WTC11 (cell line): ENCODE measurements at places on chromosomes 6 and 20. TPM values are rescaled to one million over a fixed set of nuclear protein-coding genes. Genes with fewer than 3 reads are reported as not detected.

- DNase-seq: no peak
Observed at GRCh38 chr20:62241506-62241905, 3.2 kb downstream of the OSBPL2 start.

Gene PLN
- total RNA-seq: 0.09 TPM in 1 of 3 replicates, not detected in the others

- no peak for DNase-seq
Observed at GRCh38 chr6:154001494-154002285, 37.4 kb upstream of the OPRM1 start.

DNA sequence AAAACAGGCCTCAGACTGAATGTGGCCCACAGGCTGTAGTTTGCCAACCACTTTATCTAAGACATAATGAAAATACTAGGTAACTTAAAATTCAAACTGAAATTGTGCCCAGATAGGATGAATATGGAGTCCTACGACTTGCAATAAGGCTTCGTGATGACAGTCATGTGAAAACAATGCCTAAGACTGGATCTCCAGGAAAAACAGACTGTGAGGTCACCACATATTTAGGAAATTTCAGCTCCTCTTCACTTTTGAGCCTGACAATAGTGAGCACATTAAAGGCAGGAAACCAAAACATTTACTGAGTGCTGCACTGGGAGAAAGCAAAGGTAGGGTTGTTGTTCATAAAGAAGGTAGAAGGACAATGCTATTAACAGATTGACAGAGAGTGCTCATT is 50.0 kb downstream of the RTN4IP1 start:
- DNase-seq: no peak

DNA sequence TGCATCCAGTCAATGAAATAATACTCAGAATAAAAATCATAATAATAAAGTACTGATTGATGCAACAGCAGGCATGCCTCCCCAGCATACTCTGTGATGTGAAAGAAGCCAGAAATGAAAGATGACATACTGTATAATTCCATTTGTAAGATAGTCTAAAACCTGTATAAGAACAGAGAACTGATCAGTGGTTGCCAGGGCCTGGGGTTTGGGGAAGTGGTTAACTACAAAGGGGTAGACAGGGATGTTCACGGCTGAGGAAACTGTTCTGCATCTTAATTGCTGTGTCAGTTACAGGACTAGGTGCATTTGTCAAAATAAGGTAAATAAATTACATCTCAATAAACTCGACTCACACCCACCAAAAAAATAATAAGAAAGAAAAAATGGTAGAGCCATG is 81.3 kb upstream of the BMP2 start:
- no peak for DNase-seq

Gene REPS1
- total RNA-seq: 51.0 to 55.1 TPM (median 54.6 TPM) in 3 replicates

DNA sequence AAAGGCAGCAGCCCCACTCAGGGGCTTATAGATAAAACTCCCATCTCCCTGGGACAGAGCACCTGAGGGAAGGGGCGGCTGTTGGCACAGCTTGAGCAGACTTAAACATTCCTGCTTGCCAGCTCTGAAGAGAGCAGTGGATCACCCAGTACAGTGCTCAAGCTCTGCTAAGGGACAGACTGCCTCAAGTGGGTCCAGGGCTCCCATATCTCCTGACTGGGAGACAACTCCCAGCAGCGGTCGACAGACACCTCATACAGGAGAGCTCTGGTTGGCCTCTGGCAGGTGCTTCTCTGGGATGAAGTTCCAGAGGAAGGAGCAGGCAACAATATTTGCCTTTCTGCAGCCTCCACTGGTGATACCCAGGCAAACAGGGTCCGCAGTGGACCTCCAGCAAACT is 810.1 kb downstream of the EYS start:
- no peak for DNase-seq
